LHCN-M2 (cell line): ENCODE measurements at places on chromosomes 7 and 10. TPM values are rescaled to one million over a fixed set of nuclear protein-coding genes. Genes with fewer than 3 reads are reported as not detected.
A peak's percentile ranks its signal among the peaks of the same experiment; 100 is the strongest.

DNA sequence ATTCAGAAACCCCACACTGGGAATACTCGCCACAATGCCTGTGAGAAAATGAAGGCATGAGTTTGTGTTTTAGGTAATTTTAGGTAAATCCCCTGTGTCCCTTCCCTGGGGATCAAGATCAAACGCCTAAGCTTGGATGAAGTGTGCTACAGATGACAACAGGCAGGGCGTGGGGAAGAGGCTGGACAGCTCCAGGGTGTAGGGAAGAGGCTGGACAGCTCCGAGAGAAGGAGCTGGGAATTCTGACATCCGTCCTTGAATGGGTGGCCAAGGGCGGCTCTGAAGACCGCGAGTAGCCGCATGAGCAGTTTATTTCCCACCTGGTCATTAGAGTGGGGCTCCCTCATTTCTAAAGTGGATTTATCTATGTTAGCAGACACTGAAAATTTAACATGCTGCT lies 109.7 kb downstream of the RAMP3 start:
- DNase-seq: peak; percentile 8

DNA sequence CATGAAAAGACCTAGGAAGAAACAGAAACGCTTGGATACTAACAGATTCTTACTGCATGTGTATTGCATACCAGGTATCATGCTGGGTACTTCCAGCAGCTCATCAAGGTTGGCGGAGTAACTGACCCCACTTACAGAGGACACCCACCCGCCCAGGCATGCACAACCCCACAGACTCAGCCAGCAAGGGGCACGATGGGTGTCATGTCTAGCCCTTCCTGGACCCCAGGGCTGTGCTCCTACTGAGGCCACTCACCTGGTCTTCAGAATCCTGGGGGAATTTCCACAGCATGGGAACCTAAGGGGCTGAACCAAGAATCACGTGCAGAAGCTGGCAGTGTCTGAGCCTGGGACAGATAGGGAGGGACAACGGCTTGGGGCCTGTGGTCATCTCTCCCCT lies 134.1 kb upstream of the ZNF32 start:
- no peak for DNase-seq

GRCh38 chr7:38625866-38626265 lies 5.3 kb downstream of the AMPH start:
- no peak for DNase-seq

Gene EBLN1
- 0.26 TPM in 1 of 2 replicates, not detected in the other for total RNA-seq

DNA sequence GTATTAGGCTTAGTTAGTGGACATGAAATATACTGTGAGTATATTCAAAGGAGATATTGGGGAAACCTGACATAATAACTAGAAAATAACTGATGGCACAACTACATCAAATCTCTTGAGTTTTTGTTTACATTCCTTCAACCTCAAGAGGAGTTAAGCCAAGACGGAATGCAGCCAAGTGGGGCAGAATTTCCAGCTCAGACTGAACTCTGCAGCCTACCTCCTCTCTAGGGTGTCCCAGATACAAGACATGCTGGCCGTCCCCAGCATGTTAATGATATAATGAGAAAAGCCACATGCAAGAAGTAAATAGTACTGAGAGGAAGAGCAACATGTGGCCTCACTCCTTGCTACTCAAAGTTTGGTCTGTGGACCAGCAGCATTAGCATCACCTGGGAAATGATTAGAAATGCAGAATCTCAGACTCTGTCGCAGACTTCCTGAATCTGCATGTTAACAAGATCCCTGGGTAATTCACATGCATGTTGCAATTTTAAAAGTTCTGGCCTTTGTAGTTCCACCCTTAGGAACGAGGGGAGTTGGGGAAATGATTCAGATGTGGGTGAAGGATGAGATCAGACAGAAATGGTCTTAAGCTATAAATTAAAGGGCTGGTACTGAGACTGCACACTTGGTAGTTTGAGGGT lies 118.4 kb upstream of the CACUL1 start:
- peak; percentile 37 for DNase-seq

GRCh38 chr10:21687266-21688008 lies 153.4 kb downstream of the MLLT10 start:
- peak; percentile 55 for DNase-seq

GRCh38 chr10:4351723-4352413 lies 474.1 kb upstream of the AKR1E2 start:
- peak; percentile 31 for DNase-seq

Gene PRKAR2B
- 0.06 and 0.26 TPM in 2 replicates for total RNA-seq

Gene ATG9B
- total RNA-seq: 0.06 TPM in 2 replicates

DNA sequence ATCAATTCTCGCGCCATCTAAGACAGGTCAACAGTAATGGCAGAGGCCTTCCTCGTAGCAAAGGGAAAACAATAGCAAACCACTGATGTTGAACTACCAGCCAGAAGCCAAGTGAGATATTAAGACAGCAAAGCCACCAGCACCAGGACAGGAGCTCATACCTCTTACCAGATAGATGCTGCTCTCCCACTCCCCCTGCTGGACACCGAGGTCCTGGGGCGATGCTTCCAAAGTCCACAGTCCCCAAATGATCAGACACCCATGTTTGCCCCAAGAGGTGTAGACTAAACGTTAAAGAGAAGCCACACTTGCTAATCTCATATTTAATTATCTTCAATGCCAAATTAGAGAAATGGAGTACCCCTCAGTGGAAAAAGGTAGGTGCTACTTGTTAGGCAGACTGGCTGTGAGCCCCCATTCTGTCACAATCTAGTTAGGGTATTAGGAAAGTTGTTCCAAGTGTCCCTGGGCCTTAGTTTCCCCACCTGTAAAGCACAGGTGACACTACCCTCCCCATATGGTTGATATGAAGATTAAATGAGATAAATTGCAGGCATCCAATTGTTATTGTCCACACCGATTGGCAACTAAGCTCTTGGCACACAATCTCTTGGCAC lies 39.9 kb downstream of the TOMM7 start:
- DNase-seq: peak; percentile 69

DNA sequence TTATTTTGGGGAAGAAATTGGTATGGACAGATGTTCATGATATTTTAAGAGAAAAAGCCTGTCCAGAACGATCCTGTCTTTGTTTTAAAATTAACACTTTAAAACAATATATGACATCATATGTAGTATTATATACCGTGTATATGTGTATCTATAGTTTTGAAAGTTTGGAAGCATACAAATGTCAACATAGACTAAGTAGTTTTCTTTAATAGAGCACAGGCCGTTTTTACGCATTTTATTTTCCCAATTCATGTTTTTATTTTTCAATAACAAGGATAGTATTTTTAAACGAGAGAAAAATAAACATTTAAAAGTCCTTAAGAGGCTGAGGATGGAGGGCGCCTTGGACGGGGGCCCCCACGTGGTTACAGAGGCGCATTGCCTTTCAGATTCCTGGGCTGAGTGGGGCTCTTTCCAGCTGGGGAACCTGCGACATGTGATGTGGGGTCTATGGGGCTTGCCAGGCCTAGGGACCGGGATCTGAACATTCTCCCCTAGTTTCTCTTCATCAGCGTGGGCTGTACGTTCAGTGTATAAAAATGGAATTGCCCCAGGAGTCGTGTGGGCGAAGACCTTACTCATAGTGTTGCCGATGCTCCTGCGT lies 127.8 kb upstream of the ZNF746 start:
- peak; percentile 64 for DNase-seq

DNA sequence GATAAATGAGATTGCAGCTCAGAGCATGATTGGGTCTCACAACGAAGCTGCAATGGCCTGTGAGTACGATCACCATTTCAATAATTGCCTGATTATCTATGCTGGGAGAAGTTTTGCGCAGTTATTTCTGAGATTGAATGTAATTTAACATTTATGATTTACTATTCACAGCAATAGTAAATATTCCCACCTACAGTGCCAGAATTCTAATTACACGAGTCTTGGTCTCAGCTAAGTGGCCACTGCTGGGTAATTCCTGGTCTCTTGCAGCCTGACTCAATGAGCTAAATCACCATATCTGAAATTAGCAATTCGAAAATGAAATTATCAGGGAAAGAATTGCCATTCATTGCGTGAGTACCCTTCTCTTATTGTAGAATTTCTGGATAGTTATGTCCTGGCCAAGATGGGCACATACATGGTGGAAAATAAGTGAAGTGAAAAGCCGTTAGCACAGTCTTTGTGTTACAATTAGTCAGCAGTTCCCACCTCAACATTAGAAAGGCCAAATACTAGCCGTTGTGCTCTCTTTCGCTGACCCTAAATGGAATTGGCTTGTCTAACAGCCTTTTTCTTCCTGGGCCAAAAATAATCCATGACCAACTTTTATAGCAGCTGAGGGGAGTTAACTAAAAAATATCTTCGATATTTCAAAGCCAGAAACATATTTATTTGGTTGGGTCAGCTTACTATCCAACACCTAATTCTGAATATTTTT lies 681.0 kb upstream of the C7orf33 start:
- DNase-seq: no peak
